ENCODE measurements at places on chromosomes 4 and X.

GRCh38 chrX:69000877-69001276 lies 164.4 kb downstream of the PJA1 start:
- no peak for DNase-seq

GRCh38 chrX:38220024-38220414 lies 652 bp downstream of the SRPX start:
- peak; percentile 55 for DNase-seq

- peak; percentile 71 for DNase-seq
These were observed 187.7 kb downstream of the RAP1GDS1 start for GRCh38 chr4:98448908-98449307.

- DNase-seq = no peak
These were observed 45.3 kb downstream of the ANK2 start for GRCh38 chr4:113094802-113095201.

DNA sequence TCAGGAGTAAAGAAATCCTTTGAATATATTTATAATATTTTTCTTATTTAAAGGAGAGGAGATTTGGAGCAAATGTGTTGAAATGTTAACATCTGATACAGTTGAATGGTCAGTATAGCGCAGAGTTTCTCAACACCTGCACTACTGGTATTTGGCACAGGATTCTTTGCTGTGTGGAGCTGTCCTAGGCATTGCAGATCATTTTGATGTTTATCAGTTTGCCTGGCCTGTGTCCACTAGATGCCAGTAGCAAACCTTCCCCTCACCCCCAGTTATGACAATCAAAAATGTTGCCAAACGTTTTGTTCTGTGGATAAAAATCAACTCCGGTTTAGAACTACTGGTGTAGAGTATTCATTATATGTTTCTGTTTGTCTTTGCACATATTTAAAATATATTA lies 765.3 kb upstream of the SLIT2 start:
- DNase-seq = no peak

- no peak for DNase-seq
These were observed 9.0 kb downstream of the UBE2K start for GRCh38 chr4:39706741-39707511.

Measured in activated CD8-positive, alpha-beta T cell treated with anti-CD3 and anti-CD28 coated beads, Interleukin-2, amount 10 ng/mL, durations not matched to agents 7 days and 5 days (primary cell).